PC-9 (cell line): ENCODE measurements at places on chromosomes 2 and 18.

GRCh38 chr2:229300790-229301189, 29.7 kb upstream of the PID1 start:
- DNase-seq: no peak

DNA sequence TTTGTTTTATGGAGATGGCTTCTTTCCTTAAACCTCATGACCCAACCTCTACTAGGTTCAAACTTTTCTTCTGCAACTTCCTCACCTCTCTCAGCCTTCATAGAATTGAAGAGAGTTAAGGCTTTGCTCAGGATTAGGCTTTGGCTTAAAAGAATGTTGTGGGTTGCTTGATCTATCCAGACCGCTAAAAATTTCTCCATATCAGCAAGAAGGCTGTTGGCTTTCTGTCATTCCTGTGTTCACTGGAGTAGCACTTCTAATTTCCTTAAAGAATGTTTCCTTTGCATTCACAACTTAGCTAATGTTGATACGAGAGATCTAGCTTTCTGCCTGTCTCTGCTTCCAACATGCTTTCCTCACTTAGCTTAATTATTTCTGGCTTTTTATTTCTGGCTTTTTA, 58.1 kb upstream of the KYNU start:
- DNase-seq: no peak

DNA sequence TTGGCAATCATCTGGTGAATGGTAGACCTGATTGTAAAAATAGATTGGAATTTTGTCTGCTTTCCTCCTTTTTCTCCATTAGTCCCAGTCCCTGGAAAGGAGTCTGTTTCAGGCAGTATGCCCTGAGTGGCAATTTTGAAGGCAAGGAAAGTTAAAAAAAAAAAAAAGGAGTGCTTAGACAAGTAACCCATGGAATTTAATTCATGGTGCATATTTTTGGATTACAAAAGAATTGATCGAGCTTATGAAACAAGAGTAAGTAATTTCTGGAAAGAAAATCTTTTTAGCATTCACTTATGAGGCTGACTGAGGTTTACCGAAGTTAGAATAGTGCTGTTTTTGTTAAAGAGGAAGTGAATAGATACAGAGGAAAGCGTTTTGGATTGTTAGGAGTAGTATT, 29.4 kb upstream of the TMEM178A start:
- DNase-seq: no peak

DNA sequence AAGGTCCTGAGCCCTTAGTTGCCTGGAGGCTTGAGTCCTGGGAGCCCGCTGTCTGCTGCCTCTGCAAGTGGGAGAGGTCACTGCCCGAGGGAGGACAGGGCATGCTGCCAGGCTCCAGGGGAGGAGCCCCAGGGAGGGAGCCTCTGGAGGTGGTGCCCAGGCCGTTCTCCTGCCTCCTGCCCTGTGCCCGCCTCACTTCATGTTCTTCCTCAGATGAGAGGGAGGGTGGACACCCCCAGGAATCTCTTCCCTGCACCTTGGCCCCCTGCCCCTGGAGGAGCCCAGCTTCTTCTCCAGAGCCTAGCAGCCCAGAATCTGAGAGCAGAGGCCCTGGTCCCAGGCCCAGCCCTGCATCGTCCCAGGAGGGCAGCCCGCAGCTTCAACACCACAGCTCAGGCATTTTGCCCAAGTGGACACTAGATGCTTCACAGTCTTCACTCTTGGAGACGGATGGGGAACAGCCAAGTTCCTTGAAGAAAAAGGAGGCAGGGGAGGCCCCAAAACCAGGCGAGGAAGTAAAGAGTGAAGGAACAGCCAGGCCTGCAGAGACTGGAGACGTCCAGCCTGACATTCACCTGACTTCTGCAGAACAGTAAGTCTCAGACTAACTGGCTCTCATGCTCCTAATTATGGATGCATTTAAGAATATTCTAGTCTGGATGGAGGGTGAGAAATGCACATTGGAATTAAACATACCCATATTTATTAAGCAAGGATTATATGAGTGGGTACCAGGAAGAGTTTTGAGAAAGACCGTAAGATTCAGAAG, 12.1 kb downstream of the PSD4 start:
- DNase-seq: no peak

- no peak for DNase-seq
Observed at GRCh38 chr2:88351249-88351601, 101.3 kb downstream of the FOXI3 start.

- no peak for DNase-seq
Observed at GRCh38 chr2:109049022-109049421, 60.0 kb upstream of the EDAR start.

DNA sequence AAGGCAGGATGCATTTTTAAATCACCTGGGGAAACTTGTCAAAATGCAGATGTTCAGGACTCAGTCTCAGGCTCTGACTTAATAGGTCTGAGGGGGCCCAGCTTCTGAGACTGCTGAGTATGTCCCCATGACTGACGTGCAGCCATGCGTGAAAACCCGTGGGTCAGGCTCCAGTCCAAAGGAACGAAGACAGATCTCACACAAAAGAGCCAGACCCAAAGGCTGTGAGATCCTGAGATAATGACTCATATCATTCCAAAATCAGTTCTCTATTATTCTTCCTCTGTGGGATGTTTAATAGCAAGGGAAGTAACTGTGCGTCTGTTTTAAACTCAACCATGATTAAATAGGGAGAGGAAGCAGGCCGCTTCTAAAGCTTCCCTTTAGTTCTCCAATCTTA, 107.4 kb upstream of the ACAA2 start:
- no peak for DNase-seq

DNA sequence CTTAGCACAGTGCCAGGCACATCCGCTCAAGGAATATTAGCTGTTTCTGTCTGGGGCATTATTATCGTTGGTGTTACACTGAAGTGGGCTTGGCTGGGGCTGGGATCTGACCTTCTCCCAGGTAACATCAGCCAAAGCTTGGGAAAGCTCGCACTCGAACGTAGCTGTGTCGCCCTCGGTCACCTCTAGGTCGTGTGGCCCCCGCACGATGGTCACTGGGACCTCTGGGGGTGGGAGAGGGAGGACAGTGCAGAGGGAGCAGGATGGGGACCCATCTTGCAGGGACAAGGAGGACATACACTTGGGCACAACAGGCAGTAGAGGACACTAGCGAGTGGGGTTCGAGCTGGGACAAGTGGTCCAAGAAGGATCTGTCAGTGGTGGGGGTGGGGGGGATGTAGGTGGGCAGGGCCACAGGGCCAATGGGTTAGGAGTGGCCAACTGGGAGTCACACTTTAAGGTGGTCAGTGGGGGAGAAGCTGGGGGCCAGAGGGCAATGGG, 9.7 kb downstream of the TMEM198 start:
- no peak for DNase-seq

DNA sequence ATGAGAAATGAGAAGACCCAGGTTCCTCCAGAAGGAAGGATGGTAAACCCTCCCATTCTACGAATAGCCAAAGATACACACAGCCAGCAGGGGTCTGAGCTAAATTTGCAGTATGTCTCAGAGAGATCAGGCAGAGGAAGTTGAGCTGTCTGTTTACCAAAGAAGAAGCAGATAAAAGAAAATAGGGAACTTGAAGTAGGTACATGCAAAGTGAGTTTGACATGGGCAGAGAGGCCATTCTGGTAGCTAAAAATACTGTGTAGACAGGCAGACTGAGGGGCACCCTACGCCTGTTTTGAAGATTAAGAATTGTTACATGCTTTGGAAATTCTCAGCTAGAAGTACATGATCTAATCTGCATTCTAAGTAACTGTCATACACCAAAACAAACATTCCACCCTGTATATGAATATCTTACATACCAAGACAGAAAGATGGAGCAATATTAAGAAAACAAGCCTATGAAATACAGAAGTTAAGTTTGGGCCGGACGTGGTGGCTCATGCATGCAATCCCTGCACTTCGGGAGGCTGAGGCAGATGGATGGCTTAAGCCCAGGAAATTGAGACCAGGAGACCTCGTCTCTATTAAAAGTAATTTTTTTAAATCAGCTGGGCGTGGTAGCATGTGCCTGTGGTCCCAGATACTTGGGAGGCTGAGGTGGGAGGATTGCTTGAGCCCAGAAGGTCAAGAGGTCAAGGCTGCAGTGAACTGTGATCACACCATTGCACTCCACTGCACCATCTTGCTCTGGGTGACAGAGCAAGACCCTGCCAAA, 157.9 kb downstream of the ANKRD44 start:
- DNase-seq: no peak

- DNase-seq: no peak
Observed at GRCh38 chr18:39062426-39062825, 1496.8 kb upstream of the CELF4 start.

DNA sequence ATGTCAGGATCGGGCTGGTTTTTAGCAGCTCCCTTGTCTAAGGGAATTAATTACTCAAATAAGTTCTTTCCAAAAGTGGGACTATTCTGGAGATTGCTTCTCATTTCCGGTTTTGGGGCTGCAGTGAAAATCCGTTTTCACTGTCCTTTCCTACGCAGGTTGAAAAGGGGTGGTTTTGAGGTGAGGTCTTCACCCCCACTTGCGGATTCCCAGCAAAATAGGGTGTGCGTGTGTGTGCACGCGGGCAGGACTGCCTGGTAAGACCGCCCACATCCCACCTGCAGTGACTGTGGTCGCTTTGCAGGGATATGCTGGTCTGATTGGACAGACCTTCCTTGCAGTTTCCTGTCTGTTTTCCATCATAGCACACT, 472 bp upstream of the PLEKHM3 start:
- DNase-seq: no peak

GRCh38 chr2:7738596-7738995, 821.4 kb downstream of the RNF144A start:
- DNase-seq: no peak

DNA sequence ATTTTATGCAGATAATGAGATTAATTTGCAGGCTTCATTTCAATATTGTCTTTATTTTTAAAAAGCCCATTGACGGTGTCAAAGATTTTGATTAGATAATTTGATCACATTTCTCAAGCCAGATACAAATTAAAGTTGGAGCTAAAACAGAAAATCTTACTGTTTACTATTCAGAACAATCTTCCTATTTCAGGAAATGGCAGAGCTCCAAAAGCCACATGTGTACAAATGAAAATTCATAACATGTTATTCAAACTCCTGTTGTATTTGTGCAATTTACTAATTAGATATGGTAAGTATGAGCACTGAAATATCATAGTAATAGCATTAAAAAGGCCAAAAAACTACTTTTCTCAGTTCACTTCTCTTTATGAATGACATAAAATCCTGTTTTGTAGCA, 682.9 kb downstream of the KCNJ3 start:
- DNase-seq: no peak

DNA sequence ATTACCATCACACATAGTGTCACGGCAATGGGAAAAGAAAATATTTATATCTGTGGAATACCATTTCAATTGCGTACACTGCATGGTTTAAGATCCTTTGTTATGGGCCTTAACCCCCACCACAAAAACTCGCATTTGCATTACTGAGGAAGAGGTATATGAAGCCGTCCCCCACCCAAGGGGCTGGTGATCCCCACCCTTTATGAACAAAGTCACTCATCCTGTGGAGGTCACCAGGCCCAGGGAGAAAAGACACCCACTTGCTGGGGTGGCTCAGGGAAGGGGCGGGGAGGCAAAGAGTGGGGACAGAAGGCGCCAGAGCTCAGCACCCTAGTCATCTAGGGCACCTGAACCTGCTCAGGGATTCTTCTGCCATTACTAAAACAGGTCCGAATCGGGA, 133.8 kb downstream of the ZNF516 start:
- DNase-seq: no peak

DNA sequence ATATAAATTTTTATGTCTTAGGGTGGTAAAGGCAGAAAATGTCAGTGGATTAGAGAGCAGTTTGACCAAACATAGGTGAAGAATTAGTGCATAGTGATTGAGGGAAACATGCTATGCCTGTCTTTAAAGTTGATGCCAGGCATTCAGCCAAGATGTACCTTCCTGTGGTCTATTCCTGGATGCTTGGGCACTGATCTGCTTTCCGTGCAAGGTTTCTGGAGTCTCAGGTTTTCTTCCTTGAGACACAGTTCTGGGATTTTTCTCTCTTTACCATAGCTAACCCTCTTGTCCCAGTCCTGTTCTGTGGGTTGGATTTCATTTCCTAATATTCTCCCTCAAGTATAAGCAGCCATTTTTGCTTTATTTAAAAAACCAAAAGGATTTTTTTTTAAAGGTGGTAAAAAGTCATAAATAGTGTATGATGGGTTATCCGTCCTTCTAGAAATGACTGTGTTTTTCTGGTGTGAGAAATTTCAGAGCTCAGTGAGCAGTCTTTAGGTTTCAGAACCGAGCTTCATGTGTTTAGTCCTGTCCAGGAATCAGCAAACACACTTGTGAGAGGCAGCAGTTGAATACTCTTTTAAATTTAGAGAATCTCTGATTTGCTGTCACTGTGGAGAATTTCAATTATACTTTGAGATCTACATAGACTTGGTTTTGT, 43.0 kb upstream of the CYBRD1 start:
- no peak for DNase-seq

DNA sequence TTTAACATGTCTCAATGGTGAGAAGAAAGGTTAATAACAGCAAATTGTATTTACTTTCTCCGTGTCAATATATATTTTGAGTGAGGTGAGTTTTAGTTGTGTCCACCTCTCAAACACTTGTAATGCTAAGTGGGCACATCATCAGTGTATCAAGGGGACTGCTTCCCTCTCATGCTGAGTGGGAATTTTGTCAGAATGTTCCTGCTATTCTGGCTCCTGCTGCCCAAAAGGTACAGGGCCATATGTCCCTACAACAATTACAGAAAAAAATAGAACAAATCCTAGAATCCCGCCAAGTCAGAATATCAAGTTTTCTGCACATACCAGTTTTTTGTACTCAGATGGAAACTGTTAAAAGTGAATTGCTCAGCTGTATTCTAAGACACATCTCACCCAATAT, 5.4 kb upstream of the CERKL start:
- no peak for DNase-seq

DNA sequence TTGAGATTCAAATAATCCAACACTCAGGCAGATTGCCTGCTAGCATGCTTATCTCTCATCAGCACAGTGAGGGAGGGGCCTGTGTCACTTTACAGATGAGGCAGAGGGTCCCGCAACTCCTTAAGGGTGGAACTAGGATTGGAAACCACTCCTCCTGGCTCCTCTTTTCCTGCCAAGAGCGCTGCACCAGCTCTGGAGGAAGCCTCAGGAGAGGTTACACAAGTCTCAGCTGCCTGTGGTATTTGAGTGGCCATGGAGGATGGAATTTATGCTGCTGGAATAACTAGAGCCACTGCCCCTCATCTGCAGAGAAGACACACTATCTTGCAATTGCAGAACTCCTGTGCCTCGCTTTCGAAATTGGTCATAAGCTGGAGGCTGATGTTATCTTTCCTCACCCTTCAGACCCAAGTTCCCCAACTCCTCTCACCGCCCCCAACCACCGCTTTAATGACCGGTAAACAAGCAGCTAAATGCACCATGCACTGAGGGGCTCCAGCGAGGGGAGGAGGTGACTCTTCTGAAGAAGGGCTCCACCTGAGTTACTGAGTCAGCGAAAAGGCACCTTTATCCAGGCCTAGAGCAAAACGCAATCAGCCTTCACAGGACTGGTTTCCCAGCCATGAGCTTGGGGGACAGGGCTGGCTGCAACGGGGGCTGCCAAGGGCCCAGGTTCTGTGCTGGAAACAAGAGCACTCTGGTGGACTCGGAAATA, 245.8 kb downstream of the SOX11 start:
- no peak for DNase-seq

DNA sequence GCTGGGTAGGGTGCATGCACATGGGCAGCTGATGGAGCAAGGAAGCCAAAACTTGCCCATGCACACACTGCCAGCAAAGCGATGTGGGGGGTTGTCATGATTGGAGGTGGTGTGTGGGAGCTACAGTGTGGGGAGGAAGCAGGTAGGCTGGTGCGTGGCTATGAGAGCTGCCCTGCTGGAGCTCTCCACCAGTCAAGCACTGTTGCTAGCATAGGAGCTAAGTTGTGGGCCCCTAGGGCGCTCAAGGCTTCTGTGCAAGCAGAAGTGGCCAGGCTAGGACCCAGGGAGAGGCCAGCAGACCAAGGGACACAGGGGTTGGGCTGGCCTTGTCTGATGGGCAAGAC, 20.2 kb downstream of the EHBP1 start:
- no peak for DNase-seq
